MCF 10A (cell line): ENCODE measurements at places on chromosomes 5 and 9.
A peak's percentile ranks its signal among the peaks of the same experiment; 100 is the strongest.

DNA sequence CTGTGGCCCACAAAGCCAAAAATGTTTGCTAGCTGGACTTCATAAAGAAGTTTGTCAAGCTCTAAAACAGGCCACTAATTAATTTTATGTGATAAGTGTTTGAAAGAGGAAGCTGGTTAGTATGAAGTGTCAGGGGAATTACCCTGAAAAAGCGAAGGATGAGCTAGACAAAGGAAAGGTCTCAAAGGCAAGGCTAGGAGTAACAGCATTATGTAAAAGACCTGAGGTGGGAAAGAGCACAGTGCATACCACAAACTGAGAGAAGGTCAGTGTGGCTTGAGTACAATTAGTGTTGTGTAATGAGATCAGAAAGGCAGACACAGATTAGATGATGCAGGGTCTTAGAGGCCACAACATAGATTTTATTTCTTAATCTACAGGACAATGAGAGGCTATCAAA, 29.6 kb downstream of the RC3H2 start:
- DNase-seq = no peak

GRCh38 chr5:24817966-24818365, 173.2 kb upstream of the CDH10 start:
- peak; percentile 80 for DNase-seq

DNA sequence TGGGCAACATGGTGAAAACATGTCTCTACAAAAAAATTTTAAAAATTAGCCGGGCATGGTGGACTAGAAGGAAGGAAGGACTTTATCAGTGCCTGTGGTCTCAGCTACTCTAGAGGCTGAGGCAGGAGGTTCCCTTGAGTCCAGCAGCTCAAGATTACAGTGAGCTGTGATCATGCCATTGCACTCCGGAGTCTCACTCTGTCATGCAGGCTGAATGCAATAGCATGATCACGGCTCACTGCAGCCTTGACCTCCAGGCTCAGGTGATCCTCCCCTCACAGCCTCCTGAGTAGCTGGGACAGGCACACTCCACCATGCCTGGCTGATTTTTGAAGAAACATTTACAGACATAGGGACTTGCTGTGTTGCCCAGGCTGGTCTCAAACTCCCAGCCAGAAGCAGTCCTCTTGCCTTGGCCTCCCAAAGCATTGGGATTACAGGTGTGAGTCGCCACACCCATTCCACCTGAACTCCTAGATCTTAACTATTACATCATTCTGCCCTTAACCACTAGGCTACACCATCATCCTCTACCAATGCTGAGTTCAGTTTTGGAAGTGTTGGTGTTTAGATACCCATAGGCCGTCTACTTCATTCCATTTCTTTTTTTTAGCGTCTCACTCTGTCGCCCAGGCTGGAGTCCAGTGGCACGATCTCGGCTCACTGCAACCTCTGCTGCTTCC, 2.0 kb upstream of the URM1 start:
- no peak for DNase-seq

- peak; percentile 33 for DNase-seq
These were observed 577 bp downstream of the AP3S1 start for GRCh38 chr5:115842089-115842935.

DNA sequence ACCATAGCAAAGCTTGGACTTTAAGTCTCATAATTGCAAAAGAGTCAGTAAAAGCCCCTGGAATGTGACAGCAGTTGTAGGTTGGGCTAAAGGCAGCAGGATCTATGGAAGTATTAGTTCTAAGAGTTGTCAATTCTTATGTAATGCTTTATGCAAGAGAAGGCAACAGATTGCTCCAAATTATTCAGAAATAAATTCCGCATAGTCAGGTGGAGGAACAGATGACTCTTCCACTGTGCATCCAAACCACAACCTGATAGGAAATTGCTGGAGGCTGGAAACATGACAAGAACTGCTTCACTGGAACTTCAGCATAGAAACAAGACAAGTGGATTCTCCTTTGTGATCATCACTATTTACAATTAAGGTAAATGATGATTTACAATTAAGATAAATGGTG, 101.0 kb downstream of the STARD4 start:
- DNase-seq = no peak

- no peak for DNase-seq
These were observed 178.1 kb upstream of the COX7C start for GRCh38 chr5:86439593-86440110.

- DNase-seq = peak; percentile 65
These were observed 338.2 kb upstream of the TLE4 start for GRCh38 chr9:79233542-79233941.

- DNase-seq = peak; percentile 42
These were observed 3.6 kb upstream of the SPATA31E1 start for GRCh38 chr9:87878989-87879511.

DNA sequence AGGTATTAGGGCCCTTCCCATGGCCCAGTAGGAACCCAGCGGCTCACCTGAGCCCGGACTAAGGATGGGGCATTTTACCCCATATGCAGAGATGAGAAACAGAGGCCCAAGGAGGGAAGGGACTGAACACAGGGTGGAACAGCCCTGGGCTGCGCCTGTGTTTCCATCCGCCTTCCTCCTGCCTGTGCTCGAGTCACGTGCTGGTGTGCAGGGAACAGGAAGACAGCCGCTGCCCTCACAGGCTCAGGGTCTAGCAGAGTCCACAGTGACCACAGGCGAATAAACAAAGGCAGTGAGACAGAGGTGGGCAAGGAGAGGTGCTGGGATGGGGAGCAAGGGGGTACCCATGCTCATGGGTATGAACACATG, 129.4 kb downstream of the C9orf50 start:
- DNase-seq = no peak

GRCh38 chr5:36172599-36172998, 20.7 kb downstream of the SKP2 start:
- no peak for DNase-seq

GRCh38 chr5:53730943-53731342, 170.5 kb downstream of the NDUFS4 start:
- no peak for DNase-seq

- DNase-seq = no peak
These were observed 601.8 kb upstream of the ZNF608 start for GRCh38 chr5:125348221-125348692.

DNA sequence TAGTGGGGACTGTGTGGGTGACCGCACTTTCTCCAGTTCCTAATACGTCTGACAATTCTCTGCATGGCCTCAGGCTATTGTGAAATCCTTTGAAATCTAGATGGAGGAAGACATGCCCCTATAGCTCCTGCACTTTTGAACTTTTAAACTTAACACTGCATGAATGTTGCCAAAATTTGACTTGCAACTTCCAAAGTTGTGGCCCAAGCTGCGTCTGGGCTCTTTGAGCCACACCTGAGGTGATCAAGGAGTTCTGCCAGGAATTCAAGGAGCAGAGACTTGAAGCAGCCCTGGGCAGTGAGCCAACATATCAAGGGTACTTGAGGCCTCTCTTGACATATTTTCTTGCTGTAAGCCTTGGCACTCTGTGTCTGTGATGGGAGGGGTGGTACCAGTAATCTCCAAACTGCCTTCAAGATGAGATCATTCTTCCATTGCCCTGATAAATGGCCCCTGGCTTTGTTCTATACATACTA, 1336.1 kb upstream of the CDH9 start:
- peak; percentile 96 for DNase-seq

DNA sequence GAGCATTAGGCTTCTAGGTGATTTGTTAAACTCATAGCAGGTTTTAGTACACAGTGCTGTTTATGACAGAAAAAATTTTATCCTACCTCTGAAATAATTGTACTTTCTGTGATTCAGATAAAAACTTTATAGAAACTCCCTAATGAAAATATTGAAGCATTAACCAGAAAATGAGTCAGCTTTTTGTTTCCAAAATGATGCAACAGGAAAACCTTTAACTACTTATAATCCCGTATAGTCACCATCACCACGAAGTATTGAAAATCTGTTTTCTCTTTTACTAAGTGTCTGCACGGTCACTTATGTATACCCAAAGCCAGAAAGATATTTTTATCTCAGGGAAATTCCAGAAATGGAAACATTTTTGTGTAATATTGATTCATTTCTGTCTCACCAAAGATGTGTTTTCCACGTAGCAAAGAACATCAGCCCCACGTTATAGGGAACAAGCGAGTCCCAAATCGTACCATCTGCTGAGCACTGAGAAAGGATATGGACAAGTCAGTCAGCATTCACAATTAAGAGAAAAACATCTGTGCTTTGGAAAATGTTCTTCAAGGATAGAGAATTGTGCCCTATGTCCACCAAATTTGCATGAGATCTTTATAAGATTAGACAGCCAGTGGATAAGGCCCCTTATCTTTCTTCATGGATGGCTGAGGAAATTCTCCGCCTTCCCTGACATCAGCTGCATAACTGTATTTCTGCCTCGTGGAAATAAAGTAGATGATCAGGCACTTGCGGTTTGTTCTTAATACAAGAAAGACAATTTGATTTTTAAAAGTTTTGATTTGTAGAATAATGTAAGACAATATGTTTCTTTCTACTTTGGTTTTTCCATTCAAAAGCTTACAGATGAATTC, 41.9 kb downstream of the TNFAIP8 start:
- DNase-seq = peak; percentile 87

GRCh38 chr9:92725266-92725545, 39.4 kb downstream of the BICD2 start:
- DNase-seq = no peak

GRCh38 chr9:69932901-69933300, 110.7 kb upstream of the MAMDC2 start:
- peak; percentile 62 for DNase-seq

GRCh38 chr5:117235786-117236185, 661.2 kb upstream of the SEMA6A start:
- DNase-seq = no peak

GRCh38 chr5:6805841-6806240, 92.6 kb downstream of the TENT4A start:
- DNase-seq = no peak

GRCh38 chr5:154518438-154518867, 40.4 kb upstream of the HAND1 start:
- no peak for DNase-seq

DNA sequence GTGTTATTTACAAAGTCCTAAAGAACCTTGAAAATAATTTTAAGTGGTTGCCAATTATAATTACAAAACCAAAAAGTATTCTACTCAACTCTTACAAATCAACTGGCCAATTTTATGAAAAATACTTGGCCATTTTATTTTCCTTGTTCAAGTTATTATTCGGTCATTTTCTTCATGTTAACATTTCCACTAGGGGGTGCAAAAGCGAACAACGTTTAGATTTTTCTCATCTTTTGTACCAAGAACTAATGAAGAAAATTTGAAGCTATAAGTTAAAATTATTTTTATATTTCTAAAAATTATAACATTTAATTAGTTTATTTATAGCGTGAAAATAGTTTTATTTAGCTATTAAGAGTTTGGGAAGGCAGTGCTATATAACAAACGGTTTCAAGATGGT, 1453.3 kb downstream of the MAT2B start:
- DNase-seq = peak; percentile 14
